Hair follicular keratinocyte (primary cell): ENCODE measurements at places on chromosomes 3 and 15. TPM values are rescaled to one million over a fixed set of nuclear protein-coding genes. Genes with fewer than 3 reads are reported as not detected.

FOXB1 gene
- total RNA-seq = not detected in 2 replicates

IL20RB gene
- total RNA-seq = 75.2 and 175 TPM in 2 replicates

TPRA1 gene
- 37.1 and 38.4 TPM in 2 replicates for total RNA-seq

CDHR4 gene
- total RNA-seq = not detected in 2 replicates

CXCR6 gene
- total RNA-seq = not detected in 2 replicates

MASP1 gene
- total RNA-seq = 0.23 TPM in 1 of 2 replicates, not detected in the other

RARRES1 gene
- not detected in 2 replicates for total RNA-seq

LSMEM2 gene
- not detected in 2 replicates for total RNA-seq

LDHAL6B gene
- not detected in 2 replicates for total RNA-seq

HRG gene
- total RNA-seq = 0.11 TPM in 1 of 2 replicates, not detected in the other

ALDH1L1 gene
- total RNA-seq = 0.08 and 0.11 TPM in 2 replicates

RBP2 gene
- not detected in 2 replicates for total RNA-seq

LPCAT4 gene
- total RNA-seq = 16.6 and 32.5 TPM in 2 replicates

SLC7A14 gene
- total RNA-seq = 0.16 TPM in 1 of 2 replicates, not detected in the other

IGF2BP2 gene
- 116 and 138 TPM in 2 replicates for total RNA-seq

GRK7 gene
- total RNA-seq = not detected in 2 replicates

CMTM8 gene
- total RNA-seq = 0.87 and 2.5 TPM in 2 replicates

CTXN2 gene
- total RNA-seq = not detected in 2 replicates

PSTPIP1 gene
- 4.6 and 11.1 TPM in 2 replicates for total RNA-seq

SNURF gene
- 0.27 and 11.9 TPM in 2 replicates for total RNA-seq

SORD gene
- 33.2 and 54.3 TPM in 2 replicates for total RNA-seq

TERC gene
- total RNA-seq = 329 and 384 TPM in 2 replicates

CYP1A2 gene
- total RNA-seq = not detected in 2 replicates

ITGA11 gene
- total RNA-seq = 0.08 and 0.27 TPM in 2 replicates

IMPG2 gene
- 0.04 TPM in 1 of 2 replicates, not detected in the other for total RNA-seq

PLA2G4D gene
- 0.08 TPM in 1 of 2 replicates, not detected in the other for total RNA-seq

TRAIP gene
- 5.5 and 14.1 TPM in 2 replicates for total RNA-seq

ILDR1 gene
- total RNA-seq = 0.42 and 0.55 TPM in 2 replicates

TMEM212 gene
- total RNA-seq = not detected in 2 replicates

CPNE9 gene
- not detected in 2 replicates for total RNA-seq

SUCLG2 gene
- 48.3 and 55.2 TPM in 2 replicates for total RNA-seq
